Stimulated activated CD8-positive, alpha-beta memory T cell treated with anti-CD3 and anti-CD28 coated beads, Interleukin-7, amount 100 ng/mL, for 1 hour (primary cell): ENCODE measurements at places on chromosomes 12 and 14.

- no peak for DNase-seq
Observed at GRCh38 chr14:89340200-89341181, 76.5 kb downstream of the FOXN3 start.

GRCh38 chr12:29152981-29153630 is 4.0 kb downstream of the FAR2 start:
- no peak for DNase-seq

DNA sequence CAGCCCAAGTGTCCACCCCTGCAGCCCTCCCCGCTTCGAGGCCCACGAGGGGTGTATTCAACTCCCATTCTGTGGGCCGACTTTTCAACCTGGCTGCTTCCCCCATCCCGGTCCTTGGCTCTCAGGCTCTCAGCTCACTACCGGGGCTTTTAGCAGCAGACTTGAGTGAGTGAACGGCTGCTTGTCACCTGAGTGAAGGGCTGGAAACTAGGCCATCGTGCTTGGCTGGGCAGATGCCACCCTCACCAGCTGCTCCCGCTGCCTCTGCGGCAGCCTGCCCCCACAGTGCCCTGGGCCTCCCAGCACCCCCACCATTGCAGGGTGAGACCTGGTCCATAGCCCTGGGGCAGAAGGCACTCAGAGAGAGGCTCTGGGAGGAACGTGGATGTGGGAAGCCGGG is 59.9 kb downstream of the SLC6A12 start:
- DNase-seq = no peak

DNA sequence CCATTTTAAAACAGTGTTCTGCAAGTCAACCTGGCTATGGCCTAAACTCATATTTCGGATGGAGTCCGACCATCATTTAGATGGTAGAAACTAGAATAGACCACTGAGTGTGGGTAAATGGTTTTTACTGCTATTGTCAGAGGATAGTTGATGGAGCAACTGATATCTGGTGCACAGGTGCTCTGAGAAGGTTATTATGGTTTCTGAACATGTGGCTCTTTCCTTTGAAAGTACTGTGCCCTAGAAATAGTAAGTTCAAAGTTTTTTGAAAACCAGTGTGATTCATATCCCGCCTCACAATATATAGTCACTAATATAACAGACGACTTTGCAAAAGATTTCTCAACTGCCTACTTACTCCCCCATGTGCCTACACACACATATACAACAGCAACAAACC is 64.4 kb upstream of the BTG1 start:
- DNase-seq = no peak

GRCh38 chr12:44334347-44334746 is 498.5 kb downstream of the TMEM117 start:
- DNase-seq = no peak

DNA sequence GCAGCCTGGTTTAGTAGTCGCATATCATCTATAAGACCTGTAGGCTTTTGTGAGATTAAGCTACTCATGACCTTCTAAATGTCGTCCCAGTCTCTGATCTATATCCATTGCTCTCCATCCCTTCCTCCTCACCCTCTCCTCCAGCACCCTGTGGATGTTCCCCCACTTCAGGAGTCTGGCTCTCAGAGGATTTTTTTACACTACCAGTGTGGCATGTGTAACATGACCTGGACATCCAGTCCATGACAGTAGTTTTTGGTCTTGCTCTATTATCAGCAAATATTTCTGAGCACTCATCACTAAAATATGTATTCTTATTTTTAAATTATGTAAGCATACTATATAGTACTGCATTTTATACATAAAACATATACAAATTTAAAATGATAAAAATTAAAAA is 142.1 kb downstream of the DYRK2 start:
- no peak for DNase-seq

GRCh38 chr14:50045039-50045711 is 71.2 kb downstream of the VCPKMT start:
- DNase-seq = no peak

DNA sequence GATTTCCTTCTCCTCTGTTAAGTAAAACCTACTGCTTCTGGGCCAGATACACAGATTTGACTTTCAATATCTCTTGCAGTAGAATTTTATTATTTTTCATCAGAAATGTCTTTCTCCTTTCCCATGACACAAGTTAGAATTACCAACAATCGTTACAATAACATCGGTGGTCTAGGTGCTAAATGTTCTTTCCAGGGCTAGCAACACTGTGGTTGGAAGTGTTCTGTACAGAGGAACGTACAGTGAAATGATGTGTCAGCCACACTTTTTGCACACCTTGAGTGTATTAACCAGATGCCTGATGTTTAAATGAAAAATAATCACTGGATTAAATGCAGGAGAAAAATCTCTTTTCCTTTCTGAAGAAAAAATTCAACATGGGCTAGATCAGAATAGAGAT is 27.7 kb upstream of the KLRD1 start:
- no peak for DNase-seq

DNA sequence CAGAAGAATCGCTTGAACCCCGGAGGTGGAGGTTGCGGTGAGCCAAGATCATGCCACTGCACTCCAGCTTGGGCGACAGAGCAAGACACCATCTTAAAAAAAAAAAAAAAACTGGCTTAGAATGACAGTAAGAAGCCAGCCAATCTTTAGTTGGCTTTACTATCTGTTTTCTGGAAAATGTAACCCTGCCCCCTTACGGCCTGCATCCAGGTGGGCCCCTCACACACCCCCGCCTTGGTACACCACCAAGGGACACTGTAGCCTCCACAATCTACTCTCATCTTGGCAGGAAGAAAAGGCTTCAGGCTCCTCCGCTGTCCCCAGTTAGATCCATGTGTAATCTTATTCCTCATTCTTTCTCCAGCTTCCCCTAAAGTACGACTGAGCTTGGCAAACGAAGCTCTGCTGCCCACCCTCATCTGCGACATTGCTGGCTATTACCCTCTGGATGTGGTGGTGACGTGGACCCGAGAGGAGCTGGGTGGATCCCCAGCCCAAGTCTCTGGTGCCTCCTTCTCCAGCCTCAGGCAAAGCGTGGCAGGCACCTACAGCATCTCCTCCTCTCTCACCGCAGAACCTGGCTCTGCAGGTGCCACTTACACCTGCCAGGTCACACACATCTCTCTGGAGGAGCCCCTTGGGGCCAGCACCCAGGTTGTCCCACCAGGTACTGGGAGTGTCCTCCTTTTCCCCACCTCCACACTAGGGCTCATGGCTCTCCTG is 6.6 kb downstream of the TAPBPL start:
- DNase-seq = no peak

- DNase-seq = no peak
Observed at GRCh38 chr14:78688503-78688902, 518.3 kb downstream of the NRXN3 start.

GRCh38 chr12:30500532-30500931 is 195.1 kb downstream of the IPO8 start:
- no peak for DNase-seq

DNA sequence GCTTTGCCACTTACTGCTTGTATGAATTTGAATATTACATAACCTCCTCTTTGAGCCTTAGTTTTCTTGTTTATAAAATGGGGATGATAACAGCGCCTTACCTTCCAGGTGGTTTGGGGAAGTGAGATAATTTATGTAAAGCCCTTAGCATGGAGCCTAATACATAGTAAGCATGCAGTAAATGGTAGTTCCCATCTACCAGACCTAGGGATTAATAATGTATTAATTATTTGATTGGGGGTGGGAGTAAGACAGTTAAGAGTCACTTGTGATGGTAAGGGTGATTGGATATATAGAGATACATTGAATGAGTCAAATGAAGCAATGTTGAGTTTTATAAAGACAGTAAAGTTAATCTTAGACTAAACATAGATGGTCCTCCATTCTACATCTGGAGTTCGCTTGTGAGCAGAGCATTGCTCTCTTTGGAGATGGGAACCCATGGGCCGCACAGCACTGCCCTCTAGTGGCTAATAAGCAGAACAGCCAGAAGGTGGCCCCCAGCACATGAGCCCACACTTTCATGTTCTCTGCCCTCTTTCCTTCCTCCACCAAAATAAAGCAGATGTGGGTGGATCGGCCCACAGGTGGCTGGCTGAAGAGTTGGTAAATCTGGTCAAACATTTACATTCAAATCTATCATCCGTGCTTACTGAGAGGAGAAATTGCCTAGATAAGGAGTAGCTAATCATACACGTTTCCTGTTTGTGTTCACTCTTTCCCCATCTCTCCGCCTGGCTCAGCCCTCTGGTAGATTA is 26.5 kb upstream of the TAMALIN start:
- DNase-seq = peak; percentile 39

GRCh38 chr12:103944964-103945363 is 14.8 kb downstream of the HSP90B1 start:
- no peak for DNase-seq

- no peak for DNase-seq
Observed at GRCh38 chr12:6377667-6377994, 2.3 kb upstream of the SCNN1A start.

- no peak for DNase-seq
Observed at GRCh38 chr12:122471324-122472226, 29.2 kb downstream of the ZCCHC8 start.

DNA sequence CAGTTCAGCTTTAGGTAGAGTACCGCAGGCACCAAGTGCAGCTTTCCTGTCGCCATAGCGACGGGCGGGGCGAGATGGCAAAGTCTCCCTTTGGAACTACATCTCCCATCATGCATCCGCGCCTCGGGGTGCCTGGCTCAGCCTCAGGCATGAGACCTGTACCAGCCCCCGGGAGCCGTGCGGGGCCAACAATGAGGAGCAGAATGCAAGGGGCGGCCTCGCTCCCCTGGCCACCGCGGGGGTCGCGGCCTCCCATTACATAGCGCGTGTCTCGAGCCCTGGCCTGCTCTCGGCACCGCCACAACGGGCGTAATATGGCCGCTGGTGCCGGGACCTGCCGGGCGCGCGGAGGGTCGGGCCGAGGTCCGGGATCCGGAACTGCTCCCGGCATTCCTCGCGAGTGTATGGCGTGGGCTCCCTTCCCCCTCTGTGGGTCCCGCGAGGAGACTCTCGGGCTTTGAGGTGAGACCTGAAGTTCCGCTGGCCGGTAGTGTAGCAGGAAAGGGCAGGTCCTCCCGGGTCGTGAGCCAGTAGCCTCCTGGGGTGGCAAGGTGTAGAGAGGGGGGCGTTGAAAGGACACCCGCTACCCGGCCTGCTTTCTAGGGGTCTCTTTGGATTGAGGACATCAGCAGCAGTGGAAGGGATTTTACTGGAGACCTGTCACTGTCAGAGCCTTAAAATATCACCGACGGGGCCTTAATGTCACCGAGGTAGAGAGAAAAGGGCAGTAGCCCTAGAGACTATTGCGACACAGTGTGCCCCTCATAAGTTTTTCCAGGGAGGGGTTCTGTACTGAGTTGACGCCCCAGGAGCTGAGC is at the start of gene THTPA:
Gene THTPA (plus strand): TSS at position 390 of the 818 bp plus-strand sequence. CDS start 487 bp downstream, outside the sequence.
- peak; percentile 81 for DNase-seq

- DNase-seq = no peak
Observed at GRCh38 chr12:98646294-98647090, 1.4 kb downstream of the APAF1 start.

GRCh38 chr14:77082356-77082755 is 15.7 kb upstream of the CIPC start:
- no peak for DNase-seq

DNA sequence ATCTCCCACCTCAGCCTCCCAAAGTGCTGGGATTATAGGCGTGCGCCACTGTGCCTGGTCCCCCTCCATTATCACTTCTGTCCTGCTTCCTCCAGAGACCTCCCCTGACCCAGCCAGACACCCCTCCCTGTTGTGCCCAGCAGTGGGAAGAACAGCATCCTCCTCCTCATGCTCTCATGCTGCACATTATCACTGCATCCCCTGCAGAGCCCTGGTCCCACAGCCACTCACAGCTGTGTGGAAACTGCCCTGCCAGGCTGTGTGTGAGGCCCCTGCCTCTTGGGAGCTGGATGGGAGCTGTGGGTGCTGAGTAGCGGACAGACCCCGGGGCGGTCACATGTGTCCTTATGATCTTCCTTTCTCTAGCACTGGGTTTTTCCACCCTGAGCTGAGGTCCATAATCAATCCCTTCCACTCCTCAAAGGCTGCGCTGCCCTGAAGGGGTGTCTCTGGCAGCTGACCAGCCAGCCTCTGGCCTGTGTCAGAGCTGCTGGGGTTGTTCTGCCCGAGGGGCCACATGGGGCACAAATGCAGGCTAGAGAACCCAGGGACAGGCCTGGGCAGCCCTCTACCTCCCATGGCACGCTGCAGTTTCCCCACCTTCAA is 9.2 kb downstream of the HIP1R start:
- no peak for DNase-seq

DNA sequence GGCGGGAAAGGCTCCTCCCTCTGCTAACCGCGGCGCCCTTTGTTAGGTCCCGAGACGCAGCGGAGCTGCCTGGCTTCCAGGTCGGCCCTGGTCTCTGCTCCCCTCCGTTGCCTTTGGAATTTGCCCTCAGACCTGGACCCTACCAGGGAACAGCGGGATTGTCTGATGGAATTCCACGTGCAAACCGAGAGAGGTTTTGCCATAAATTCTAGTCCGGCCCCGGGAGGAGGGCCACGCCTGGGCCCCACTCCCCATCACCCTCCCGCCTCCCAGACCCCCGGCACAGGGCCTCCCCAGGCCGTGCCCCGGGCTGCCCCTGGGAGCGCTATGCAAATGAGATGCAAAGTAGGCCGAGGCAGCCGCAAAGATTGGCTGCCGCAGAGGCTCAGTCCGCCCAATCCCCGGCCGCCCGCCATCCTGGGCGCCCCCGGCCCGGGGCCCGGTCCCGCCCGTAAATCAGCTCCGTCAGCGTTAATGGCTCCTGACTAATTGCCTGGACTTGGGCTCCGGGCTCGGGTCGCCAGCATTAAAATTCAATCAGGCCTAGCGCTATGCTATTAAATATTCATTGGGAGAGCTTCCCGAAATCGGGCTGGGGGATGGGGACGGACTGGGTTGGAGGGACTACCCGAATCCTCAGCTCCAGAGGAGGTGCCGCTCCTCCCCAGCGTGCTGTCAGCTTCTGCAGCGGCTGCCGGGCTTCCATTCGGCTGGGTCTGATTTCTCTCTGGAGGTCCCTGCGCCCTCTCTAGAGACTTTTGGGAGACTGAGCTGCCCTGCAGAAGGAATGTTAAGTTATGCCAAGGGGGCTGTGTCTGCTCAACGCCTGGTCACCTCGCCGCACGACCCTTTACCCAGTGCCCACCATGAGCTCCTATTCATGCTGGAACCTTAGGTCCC is 15.7 kb upstream of the FIGNL2 start:
- DNase-seq = no peak

GRCh38 chr14:65972891-65973290 is 513.3 kb upstream of the CCDC196 start:
- no peak for DNase-seq

DNA sequence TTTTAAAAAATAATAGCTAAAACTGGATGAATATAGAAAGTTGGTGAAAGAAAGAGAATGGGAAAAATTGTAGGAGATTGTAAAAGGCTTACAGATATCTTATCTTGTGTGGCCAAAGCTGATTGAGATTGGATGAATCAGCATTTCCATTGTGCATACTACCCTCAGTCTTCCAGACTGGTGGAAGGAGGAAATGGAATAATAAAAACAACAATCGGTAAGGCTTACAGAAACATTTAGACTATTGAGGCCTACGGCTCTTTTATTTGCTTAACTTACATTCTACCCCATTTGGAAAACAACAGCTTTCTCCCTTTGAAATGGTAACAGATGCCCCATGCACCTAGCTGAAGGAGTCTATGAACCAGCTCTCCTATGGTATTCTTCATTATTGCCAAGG is 129.8 kb downstream of the PTPRB start:
- DNase-seq = no peak
